ENCODE measurements at places on chromosomes 7 and 10. TPM values are rescaled to one million over a fixed set of nuclear protein-coding genes. Genes with fewer than 3 reads are reported as not detected.

The SPDYE1 gene
- not detected for total RNA-seq

The GJD4 gene
- total RNA-seq: not detected

The PAOX gene
- 7.9 TPM for total RNA-seq

The GRID1 gene
- total RNA-seq: 0.12 TPM

The ACTL6B gene
- not detected for total RNA-seq

The LHPP gene
- 7.6 TPM for total RNA-seq

The MYO3A gene
- 0.05 TPM for total RNA-seq

The NUDT13 gene
- 0.99 TPM for total RNA-seq

The LRRC17 gene
- total RNA-seq: 71.4 TPM

The COMMD3 gene
- total RNA-seq: 46.3 TPM

The TCF7L2 gene
- 15.5 TPM for total RNA-seq

The ITIH5 gene
- 0.05 TPM for total RNA-seq

The CEP55 gene
- 18.4 TPM for total RNA-seq

The FAM24B gene
- 3.8 TPM for total RNA-seq

Data from glomerular endothelial cell (primary cell).